ENCODE measurements at places on chromosomes 12 and 14. TPM values are rescaled to one million over a fixed set of nuclear protein-coding genes. Genes with fewer than 3 reads are reported as not detected.

The MYG1 gene
- total RNA-seq, result 51.4 TPM

The NFE2 gene
- 0.34 TPM for total RNA-seq

The MIP gene
- not detected for total RNA-seq

The ZNF891 gene
- total RNA-seq, result 1.1 TPM

All from psoas muscle (tissue), 8 donors.